COLO829 (cell line): ENCODE measurements at places on chromosomes 7 and 10.

DNA sequence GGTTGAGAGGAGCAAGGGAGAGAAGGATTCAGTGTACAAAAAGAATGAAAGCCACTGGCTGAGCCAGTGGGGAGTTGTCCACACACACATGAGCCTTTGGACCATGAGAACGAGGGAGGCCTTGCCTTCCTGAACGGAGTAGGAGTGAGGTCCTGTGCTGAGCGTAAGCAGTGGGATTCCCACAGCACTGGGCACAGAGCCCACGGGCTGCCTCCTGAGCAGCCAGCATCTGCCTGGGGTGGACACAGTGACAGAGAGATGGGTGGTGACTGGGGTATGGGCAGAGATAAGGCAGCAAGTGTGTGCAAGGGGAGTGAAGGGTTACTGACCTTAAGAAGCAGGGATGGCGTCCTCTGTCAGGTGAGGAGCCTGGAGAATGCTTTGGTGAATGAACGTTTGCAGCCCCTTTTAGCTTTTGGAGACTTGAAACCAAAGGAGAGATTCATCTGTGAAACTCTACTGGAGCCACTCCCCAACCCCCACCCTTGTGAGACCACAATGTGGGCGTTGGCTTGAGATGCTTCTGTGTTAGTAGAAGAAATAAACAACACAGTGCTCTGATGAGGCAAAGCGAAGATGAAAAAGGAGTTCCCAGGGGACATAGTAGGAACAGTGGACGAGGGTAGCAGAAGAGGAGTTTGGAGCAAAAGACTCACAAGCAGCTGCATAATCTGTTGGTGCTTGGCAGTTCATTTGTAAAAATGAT lies 56.5 kb downstream of the FIGNL1 start:
- DNase-seq, result peak; percentile 25

DNA sequence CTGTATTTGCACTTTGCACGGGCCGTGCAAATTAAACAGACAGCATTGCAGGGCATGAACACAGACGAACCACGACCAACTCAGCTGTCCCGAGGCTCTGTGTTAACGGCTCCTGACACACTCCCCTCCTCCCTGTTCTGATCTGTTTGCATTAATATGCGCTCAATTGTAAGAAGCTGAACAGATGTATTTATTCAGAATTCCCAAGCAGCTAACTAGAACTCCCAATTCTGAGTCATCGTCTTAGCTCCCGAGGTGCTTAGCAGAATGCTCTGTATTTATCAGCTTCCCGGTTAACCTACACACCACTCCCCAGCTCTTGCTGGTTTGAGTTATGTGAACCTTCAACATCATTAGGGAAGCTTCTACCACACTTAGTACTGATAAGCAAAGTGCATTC lies 286.4 kb downstream of the PTPRN2 start:
- DNase-seq, result no peak

DNA sequence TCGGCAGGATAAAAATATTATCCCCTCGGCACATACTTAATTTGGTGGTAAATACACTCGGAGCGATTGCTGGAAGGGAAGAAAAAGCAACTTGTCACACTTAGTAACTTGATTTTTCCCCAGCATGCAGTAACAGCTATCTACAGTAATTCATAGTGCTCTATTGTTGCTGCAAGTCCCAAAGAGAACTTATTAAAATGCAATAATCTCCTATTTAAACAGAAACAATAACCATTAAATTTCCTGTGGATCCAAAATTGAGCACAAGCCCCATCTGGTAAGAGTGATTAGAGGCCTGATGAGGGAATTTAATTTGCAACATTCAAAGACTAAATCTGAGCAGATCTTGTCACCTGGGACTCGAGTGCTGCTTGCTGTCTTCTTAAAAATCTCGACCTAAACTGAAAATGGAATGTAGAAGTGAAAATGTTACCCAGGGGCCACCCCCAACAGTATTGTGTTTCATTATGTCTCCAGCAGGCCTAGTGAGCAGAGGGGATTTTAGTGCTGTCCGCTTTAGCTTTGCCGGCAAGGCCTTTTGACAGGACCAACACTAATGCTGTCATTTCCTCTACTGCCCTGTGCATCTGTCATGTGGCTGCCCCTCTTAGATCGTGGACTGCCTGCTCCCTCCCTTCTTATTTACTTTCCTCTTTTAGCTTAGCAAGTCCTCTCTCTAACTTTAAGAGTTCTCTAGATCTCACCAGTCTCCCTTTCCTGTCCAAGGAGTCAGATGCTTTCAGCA lies 639.7 kb downstream of the AUTS2 start:
- DNase-seq, result no peak

DNA sequence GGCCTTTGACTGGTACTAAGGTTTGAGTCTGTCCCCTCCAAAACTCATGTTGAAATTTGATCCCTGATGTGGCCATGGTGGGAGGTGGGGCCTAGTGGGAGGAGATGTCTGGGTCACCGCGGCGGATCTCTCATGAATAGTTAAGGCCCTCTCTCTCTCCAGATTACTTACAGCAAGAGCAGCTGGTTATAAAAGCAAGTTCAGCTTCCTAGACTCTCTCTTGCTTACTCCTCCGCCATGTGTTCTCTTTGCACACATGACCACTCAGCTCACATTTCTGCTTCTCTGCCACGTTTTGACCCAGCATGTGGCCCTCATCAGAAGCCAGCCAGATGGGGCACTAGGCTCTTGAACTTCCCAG lies 29.9 kb upstream of the ZMIZ1 start:
- no peak for DNase-seq

DNA sequence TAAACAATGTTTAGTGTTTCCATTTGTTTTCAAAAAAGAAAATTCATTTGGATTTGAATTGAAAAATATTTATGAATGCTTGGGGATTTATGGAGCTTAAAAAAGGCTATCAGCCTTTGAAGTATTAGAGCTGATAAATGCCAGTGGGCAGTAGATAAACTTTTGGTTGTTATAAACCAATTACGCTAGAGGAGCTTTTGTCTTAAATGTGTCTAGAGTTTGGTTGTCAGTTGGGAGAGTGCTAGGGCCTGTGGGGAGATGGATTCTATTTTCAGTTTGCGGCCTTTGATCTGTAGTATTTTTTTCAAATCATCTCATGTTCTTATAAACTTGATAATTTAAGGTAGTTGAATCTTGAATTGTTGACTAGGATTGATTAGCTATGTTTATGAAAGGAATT lies 104.0 kb downstream of the SND1 start:
- no peak for DNase-seq

- DNase-seq, result no peak
Measured at GRCh38 chr7:47228386-47229014, 353.4 kb downstream of the TNS3 start.

- DNase-seq, result no peak
Measured at GRCh38 chr10:126803394-126803793, 101.8 kb upstream of the DOCK1 start.

DNA sequence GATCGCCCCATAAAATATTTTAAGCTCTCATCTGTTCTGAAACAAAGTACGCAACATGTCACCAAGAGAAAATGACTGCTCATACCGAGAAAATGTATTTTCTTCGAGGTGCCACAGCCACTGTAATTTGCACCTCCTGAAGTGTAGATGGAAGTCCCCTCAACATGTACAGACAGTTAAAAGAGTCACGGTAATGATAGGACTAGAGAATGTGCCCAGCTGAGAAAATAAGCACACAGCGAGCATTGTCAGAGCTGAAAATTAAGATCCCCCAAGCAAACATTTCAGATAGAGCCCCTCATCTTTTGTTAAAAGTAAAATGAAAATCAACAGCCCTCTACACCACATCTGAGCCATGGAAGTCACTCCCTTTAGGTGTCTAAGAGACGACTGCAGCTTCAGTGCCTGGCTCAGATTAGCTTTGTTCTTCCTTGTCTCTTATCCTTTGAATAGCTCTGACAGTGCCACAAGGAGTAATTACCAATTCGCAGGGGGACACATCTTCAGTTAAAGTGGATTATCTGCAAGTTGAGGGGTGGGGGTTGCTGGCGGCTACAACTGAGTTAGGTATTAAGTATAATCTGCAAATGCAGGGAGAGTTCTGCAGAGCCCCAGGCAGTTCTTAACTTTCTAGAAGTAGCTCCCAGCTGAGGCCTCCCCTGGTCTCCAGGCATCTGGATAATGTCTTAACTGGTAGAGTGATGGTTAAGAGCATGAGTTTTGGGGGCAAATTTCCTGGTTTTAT lies 222.7 kb upstream of the C7orf33 start:
- DNase-seq, result no peak
